ENCODE measurements at places on chromosomes 7 and 10.

GRCh38 chr10:118583611-118584010, 11.8 kb downstream of the PRLHR start:
- no peak for DNase-seq

GRCh38 chr10:91164520-91165065, 55.9 kb upstream of the PCGF5 start:
- no peak for DNase-seq

- DNase-seq = no peak
Observed at GRCh38 chr7:151131592-151132293, 35.8 kb downstream of the GBX1 start.

GRCh38 chr10:71725998-71726579, 6.5 kb upstream of the C10orf105 start:
- peak; percentile 58 for DNase-seq

- no peak for DNase-seq
Observed at GRCh38 chr7:91378131-91378530, 113.9 kb downstream of the FZD1 start.

Data from stimulated activated CD8-positive, alpha-beta memory T cell treated with anti-CD3 and anti-CD28 coated beads, Interleukin-7, amount 100 ng/mL, for 24 hours (primary cell).